ENCODE measurements at places on chromosomes 7 and 10. TPM values are rescaled to one million over a fixed set of nuclear protein-coding genes. Genes with fewer than 3 reads are reported as not detected.

The AGR3 gene
- total RNA-seq = 74.3 TPM

The PPP1R3C gene
- 65.7 TPM for total RNA-seq

The KEL gene
- 22.4 TPM for total RNA-seq

DNA sequence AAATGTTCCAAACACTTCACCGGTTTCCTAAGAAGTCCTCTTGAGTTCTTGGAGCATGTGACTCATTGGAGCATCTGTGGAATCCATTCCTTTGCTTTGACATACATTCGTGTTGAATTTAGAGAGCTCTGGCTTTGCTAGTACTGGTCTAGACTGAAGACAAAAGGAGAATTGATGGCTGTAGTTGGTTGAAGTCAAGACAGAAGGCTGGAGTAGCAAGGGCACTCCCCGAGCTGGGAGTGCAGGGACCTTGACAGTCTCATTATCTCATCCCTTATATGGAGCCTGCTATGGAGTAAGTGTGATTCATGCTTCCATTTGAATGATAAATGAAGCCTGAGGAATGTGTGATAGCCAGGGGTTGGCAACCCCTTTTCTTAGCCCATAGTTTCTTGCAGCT, 1249.1 kb downstream of the TYW1 start:
- no peaks in the 10 kb centered on the region for H3K4me1 ChIP-seq
- no peak overlapping the region for H3K4me3 ChIP-seq
- H3K27me3 ChIP-seq = no peaks in the 10 kb centered on the region
- peak overlapping the region; percentile 65 for H3K27ac ChIP-seq

DNA sequence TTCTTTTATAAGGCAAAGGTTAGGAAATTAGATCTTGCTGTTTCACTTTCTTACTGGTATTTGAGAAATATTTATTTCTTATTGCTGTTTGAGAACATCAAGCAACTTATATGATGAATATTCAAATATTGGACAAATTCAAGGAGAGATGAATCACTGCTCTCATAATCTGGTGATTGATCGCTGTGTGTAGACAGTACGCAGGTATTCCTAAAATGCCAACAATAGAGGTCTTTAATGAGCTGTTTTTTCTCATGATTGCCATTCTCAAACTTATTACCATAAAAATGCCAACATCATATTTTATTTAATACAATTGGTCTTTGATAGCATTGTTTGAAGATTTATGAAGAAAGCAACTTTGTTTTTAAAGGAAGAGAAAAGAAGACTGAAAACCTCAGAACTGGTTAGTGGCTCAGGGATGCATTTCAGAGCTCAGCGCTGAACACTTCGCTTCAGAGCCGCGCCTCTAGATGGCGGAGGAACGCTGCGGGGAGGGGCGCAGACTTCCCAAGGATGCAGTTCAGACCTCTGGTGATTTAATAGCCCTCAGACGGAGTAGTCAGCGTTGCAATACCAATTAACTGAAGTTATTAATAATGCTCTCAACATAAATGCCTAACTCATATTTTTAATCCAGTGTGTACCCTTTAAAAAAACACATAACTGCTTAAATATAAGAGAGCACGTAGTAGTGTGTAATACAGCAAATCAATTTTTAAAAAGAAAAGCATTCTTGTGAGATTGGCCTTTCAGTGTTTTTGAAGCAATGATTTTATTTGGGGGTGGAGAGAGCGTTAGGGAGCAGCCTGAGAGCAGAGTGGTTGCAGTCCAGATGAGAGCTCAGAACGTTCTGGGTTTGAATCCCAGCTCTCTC, 38.5 kb upstream of the STEAP4 start:
- peaks cover 4% of the 10 kb centered on the region for H3K4me1 ChIP-seq
- H3K4me3 ChIP-seq = no peak overlapping the region
- H3K27ac ChIP-seq = no peak overlapping the region
- H3K36me3 ChIP-seq = no peaks in the 10 kb centered on the region
- H3K27me3 ChIP-seq = no peaks in the 10 kb centered on the region

DNA sequence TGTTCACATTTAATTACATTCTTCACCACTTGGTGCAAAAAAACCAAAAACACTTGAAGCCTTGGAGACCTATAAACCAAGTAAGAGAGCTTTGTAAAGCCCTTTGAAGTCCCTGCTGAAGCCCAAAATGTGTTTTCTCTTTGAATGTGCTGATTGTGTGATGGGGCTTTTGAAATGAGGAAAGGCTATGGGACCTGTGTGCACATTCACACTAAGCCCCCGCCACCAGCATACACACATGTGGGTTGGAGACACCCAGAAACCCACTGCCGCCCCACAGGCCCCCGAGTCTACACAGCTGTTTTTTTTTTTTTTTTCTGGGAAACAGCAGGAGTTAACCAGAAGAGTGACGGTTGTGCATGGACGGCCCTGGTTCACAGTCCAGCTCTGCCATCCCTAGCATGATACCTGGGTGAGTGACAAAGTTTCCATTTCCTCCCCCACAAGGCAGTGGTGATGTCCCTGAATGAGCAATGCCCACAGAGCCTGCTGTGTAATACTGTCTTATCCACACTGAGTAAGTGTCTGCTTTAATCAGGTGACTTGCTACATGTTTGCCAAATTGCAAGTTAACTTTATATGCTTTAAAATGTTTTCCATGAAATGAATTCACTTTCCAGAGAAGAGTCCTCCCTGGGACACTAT, 154.6 kb upstream of the GDF10 start:
- no peaks in the 10 kb centered on the region for H3K27me3 ChIP-seq
- DNase-seq = no peak
- no peak overlapping the region for H3K27ac ChIP-seq
- H3K36me3 ChIP-seq = no peaks in the 10 kb centered on the region
- no peaks in the 10 kb centered on the region for H3K4me1 ChIP-seq
- no peak overlapping the region for H3K4me3 ChIP-seq
